ENCODE measurements at places on chromosomes 5 and 9. TPM values are rescaled to one million over a fixed set of nuclear protein-coding genes. Genes with fewer than 3 reads are reported as not detected.

- DNase-seq, result no peak
Measured at GRCh38 chr5:65043843-65044359, 275.2 kb downstream of the CWC27 start.

Gene BASP1
- 7.0 TPM for total RNA-seq

Gene C7
- total RNA-seq, result 3,862 TPM

Gene ZNG1F
- 2.6 TPM for total RNA-seq

Gene SV2C
- total RNA-seq, result not detected

Gene ANKRD33B
- 0.47 TPM for total RNA-seq

Measured in adrenal gland (tissue), 19 donors.